Dermis microvascular lymphatic vessel endothelial cell (primary cell): ENCODE measurements at places on chromosomes 11 and 22. TPM values are rescaled to one million over a fixed set of nuclear protein-coding genes. Genes with fewer than 3 reads are reported as not detected.

GRCh38 chr11:116261606-116262005, 511.2 kb downstream of the BUD13 start:
- DNase-seq: no peak

DNA sequence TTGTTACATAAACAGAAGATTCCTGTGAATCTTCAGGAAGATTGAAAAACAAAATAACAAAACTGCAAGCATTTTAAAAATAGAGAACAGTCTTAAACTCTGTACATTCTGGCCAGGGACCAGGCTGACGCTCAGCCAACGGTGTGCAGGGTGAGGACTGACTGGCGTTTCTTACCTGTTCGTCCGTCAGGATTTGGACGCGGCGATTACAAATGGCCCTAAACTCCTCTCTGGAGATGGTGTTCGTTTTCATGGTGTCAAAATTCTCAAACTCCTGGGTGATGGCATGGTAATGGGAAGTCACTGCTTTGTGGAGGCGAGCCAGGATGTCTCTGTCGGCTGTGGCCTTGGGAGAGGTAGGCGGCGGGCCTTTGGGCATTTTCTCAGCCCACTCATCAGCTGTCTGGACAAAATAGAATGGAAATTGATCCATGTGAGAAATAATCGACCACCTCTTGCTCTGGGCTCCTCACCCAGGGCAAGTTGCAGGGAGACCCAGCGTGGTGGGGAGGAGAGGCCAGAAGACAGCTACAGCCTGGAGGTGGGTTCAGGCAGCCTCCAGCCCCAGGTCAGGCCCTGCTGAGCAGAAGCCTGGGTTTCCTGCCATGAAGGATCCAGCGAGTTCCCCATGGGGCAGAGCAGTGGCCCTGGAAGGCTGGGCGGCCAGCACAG, 143.0 kb downstream of the MPPED1 start:
- DNase-seq: no peak

DNA sequence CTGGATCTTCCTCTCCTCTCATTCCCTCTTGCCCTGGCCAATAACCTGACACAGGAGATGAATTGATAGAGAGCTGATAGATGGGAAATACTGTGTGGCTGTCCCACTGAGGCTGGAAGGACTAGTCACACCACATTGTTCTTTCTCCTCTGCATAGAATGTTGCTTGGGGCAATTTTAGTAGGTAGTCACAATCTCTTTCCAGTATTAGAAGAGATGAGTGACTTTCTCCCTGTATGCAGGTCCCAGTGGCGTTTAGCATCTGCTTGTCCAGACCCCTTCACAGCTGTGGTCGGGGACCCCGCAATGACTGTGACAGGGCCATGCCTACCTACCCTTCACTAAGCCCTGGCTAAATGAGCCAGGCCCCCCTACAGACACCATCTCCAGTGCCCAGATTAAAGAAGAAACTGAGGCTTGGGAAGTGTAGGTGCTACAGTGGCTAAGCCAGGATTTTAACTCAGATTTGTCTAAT, 24.0 kb upstream of the P2RY2 start:
- DNase-seq: no peak

DNA sequence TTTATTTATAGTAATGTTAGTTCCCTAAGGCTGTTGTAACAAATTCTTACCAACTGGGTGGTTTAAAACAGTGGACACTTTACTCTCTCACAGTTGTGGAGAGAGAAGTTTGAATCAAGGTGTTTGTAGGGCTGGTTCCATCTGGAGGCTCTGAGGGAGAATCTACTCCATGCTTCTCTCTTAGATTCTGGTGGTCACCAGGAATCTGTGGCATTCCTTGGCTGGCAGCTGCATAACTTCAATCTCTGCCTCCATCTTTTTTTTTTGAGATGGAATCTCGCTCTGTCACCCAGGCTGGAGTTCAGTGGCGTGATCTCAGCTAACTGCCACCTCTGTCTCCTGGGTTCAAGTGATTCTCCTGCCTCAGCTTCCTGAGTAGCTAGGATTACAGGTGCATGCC, 46.3 kb downstream of the LDLRAD3 start:
- no peak for DNase-seq

DNA sequence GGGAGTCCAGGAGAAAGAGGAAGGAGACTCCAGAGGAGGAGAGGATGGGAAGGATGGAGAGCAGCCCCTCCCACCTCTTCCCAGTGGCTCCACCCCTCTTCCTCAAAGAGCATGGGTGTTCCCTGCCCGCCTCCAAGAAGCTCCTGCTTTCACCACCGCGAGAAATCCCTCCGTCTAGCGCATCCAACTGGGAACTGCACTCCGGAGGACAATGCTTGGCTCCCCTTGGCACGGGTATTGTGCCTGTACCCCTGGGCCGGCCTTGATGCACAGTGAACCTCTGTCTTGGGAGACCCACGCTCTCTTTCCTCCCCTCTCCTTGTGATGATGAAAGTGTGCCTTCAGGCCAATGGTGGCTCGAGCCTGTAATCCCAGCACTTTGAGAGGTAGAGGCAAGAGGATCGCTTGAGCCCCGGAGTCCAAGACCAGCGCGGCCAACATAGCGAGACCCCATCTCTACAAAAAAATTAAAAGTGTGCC, 14.9 kb upstream of the ADA2 start:
- DNase-seq: no peak

DNA sequence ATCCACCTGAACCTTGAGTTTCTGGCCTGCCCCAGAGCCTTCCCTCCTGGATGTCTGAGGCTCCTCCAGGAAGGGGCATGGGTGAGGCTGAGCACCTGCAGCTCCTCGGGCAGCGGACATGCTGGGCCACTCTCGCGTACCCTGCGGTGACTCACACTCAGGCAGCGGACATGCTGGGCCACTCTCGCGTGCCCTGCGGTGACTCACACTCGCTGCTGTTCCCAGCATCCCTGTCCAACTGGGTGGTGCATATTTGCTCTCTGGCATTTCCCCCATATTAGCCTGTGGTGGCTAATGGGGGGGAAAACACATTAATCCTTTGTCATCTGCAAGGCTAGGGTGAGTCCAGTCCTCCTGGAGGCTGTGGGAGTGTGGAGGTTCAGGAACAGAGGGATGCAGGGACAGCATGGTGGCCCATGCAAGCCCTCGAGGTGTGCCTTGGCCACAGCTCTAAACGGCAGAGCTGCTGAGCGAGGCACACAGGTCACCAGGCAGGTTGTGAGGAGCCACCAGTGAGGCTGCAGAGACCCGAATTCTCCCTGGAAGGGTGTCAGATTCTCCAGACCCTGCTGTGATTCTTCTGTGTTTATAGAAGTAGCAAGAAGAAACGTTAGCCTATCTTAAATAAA, 728.1 kb downstream of the BRD1 start:
- no peak for DNase-seq

DNA sequence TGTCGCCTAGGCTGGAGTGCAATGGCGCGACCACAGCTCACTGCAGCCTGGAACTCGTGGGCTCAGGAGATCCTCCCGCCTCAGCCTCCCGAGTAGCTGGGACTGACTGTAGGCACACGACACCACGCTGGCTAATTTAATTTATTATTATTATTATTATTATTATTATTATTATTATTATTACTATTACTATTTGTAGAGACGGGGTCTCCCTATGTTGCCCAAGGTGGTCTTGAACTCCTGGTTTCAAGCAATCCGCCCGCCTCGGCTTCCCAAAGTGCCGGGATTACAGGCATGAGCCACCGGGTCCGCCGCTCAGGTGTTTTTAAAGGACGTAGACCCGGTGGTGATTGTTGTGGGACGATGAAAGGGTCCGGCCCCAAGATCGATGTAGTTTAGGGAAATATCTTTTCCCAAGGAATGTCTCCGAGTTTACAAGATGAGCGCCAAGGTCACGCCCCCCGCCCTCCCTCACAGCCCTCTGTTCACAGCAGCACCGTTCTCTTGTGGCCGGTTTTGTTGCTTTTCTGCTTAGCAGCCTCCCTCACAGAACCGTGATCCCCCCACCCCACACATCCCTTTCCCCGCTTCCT, 728 bp upstream of the POGLUT3 start:
- DNase-seq: no peak

GRCh38 chr11:116110802-116111201, 606.6 kb upstream of the CADM1 start:
- no peak for DNase-seq

Gene HTR3B
- not detected in 2 replicates for total RNA-seq

Gene DEPDC7
- total RNA-seq: under 0.01 and 0.13 TPM in 2 replicates
